ENCODE measurements at places on chromosomes 12 and 14. TPM values are rescaled to one million over a fixed set of nuclear protein-coding genes. Genes with fewer than 3 reads are reported as not detected.

DNA sequence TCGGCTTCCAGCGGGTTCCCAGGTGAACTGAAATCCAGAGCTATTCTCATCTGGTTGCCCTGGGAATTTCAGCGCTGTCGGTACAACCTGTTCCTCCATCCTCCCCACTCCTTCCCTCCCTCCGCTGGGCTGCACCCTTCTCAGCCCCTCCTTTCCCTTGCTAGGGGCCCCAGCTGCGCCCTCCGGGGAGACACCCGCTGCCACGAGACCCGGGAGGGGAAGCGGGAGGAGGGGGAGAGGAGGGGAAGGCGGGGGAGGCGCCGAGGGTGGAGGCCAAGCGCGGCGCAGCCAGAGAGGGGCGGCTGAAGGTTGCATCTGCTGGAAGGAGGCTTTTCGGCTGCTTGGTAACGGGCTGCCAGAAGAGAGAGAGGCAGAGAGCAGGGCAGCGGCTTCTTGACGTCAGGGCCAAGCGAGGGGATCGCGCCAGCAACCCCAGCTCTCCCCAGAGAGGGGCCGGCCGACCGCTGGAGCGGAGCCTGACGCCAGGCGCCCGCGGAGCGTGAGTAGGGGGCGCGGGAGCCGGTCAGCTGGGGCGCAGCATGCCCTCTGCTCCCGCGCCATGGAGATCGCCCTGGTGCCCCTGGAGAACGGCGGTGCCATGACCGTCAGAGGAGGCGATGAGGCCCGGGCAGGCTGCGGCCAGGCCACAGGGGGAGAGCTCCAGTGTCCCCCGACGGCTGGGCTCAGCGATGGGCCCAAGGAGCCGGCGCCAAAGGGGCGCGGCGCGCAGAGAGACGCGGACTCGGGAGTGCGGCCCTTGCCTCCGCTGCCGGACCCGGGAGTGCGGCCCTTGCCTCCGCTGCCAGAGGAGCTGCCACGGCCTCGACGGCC lies at the start of gene KCNA5:
KCNA5 (plus strand) TSS at position 291 of the 831 bp plus-strand sequence; CDS start at position 560, 269 bp downstream.
- DNase-seq = peak; percentile 80

The SLC39A2 gene
- not detected for total RNA-seq

GRCh38 chr12:11827091-11828061 lies 177.9 kb downstream of the ETV6 start:
- DNase-seq = no peak

DNA sequence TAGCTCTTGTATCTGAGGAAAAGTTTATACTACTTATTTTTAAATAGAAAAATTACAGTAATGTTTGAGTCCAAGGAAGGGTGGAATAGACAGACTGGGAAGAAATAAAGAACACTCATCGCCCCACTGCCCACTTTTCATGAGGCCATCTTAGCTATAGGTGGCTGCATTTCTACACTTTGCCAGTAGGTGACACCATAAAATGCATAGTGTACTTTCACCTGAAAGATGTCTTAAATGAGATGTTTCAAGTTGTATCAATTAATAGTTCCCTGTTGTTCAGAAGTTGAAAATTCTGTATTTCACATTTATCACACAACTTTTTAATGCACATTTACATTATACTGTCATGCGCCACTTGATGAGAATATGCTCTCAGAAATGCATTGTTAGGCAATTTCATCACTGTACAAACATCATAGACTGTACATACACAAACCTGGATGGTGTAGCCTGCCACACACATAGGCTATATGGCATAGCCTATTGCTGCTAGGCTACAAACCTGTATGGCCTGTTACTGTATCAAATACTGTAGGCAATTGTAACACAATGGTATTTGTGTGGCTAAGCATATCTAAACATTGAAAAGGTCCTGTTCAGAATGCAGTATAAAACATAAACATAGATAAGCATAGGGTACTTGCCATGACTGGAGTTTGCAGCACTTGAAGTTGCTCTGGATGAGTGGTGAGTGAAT lies 27.6 kb downstream of the PMCH start:
- no peak for DNase-seq

DNA sequence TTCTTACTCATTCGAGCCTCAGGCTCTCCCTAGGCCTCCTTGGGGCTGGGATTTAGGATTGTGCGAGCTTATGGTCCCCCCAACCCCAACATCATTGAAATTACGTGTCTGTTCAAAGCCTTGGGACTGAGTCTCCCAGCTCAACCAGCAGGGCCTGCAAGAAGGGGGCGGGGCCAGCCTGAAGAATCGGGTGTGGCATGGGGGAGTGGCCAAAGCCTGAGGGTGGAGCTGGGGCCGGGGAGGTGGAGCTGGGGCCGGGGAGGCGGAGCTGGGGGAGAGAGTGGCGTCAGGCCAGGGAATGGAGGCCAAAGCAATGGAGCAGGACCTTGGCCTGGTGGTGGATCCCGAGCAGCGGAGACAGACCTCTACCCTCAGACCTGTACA lies 24.3 kb upstream of the HSPB8 start:
- DNase-seq = no peak

DNA sequence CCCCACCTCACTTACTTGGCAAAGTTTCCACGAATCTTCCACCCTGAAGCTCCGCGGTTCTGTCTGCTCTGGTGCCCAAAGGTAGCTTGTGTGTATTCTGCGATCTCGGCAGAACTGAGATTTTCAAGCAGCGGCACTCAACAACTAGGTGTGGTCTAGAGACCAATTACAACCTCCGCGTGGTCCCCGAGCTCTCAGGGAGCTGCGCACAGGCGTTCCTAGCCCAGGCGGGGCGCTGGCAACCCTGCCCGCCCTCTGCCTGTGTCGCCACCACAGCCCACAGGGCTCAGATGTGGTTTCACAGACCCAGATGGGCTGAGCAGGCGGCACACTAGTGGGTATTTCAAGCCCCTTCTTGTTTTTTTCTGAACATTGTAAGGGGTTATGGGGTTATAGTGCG lies 1.5 kb upstream of the DIABLO start:
- DNase-seq = no peak

DNA sequence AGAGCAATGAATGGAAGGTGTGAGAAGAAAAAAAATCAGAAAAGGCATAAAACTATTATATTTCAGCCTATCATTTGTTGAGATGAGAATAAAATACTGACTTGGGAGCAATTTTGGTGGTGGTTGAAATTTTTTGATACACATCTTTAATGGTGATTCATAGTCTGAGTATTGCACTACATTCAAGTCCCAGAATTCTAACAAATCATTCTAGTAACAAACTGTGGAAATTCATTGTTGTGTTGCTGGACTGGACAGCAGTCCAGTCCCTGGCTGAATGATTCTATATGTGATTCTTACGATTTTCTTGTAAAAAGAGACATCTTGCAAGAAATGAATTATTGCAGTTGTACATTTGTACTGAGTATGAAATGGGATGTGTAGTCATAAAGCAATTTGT lies 268.6 kb downstream of the TRHDE start:
- DNase-seq = no peak
